Aorta (tissue), 5 donors: ENCODE measurements at places on chromosomes 4 and X. TPM values are rescaled to one million over a fixed set of nuclear protein-coding genes. Genes with fewer than 3 reads are reported as not detected.

The LRCH2 gene
- polyA plus RNA-seq: 3.8 TPM

The CLTRN gene
- not detected for polyA plus RNA-seq

The EVC gene
- 16.6 TPM for polyA plus RNA-seq

The SPARCL1 gene
- 1,276 TPM for polyA plus RNA-seq

The NR3C2 gene
- 3.9 TPM for polyA plus RNA-seq

The WDR17 gene
- polyA plus RNA-seq: 0.38 TPM

The HS3ST1 gene
- polyA plus RNA-seq: 0.38 TPM

The TLR1 gene
- polyA plus RNA-seq: 1.1 TPM
